ENCODE measurements at places on chromosomes 3 and 15.

GRCh38 chr3:182692695-182693094 lies 100.6 kb upstream of the ATP11B start:
- no peak for ATAC-seq

DNA sequence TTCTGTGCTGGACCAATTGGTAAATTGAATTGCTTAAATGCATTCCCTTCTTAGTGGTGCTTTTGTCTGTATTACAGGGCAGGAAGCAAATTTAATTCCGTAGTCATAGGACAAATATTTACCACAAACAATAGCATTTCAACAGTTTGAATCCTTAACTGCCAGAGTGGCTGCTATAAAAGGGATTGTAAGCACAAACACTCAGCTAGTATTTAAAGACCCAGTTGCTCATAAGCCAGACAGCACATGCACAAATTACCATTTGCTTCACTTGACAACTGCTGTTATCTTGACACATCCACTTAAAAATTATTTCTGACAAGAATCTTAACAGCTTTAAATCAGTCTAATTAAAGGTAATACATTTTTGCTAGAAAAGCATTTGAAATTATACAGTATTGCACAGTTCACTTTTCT lies 490.2 kb upstream of the ADAMTS9 start:
- peak; percentile 50 for ATAC-seq

DNA sequence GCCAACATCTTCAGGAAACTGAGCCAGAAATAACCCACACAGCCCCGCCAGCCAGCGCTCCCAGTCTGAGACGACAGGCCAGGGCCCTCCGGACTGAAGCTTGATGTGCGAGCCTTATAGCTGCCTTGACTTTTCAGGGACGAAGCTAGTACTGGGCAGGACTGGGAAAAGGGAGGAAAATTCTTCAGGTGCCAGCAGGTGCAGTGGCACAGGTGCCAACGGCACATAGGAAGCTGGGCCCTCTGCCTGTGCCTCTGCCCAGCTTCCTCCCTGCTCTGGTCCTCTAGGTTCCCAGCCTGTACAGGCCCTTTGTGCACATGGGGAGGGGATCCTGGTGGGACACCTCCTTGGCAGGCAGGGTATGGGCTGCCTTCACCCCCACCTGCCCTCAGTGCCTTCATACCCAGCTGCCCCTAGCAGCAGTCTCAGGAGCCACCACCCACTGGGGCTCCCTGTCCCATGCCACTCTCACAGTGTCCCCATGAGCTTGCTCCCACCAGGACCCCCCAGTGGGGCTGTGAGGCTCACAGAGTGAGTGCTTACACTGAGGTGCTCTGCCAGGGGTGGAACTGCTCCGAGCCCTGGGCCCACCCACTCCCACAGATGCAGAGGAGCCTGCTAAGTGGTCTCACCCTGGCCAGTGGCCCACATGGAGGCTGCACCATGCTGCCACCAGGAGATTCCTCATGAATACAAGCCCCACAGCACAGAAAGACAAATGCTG lies 61.0 kb downstream of the DNAJB8 start:
- ATAC-seq, result no peak

DNA sequence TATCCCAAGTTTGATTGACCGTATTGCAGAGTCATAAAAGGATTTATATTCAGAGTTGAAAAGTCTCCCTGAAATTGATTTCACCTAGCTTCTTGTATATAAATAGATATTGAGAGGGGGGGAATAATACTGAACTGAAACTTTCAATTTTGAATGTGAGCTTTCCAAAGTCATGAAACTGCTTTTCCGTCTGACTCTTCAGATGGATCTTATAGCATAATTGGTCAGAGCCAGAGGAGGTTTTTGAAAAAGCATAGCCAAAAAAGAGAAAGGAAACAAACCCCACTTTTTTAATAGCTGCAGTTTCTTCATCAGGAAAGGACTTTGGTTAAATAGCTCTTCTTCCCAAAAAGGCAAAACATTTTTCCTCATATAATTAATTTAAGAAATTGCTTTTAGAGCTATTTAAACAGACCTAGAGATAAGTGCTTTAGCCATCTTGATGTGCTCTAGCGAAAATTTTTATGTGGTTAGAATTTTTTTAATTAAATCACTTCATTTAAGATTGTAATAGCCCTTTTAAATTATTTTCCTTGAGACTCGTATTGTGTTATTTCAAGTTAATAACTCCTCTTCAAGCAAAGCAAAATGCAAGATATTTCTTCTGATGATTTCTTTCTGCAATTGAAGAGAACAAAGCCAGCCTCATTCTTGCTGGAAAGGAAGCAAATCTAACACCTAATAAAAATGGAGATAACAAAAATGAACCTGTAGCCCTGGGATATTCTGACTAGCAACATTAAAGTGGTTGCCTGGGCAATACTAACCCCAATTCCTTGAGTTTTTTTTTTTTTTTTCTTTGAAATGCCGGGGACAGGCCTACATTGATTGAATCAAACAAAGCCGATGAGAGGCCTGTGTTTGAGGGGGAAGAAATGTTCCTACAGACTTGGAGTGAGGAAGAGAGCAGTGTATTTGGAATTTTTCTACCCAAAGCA lies 173.6 kb downstream of the PTPRG start:
- no peak for ATAC-seq

GRCh38 chr15:95018888-95019545 lies 787.7 kb downstream of the MCTP2 start:
- no peak for ATAC-seq

DNA sequence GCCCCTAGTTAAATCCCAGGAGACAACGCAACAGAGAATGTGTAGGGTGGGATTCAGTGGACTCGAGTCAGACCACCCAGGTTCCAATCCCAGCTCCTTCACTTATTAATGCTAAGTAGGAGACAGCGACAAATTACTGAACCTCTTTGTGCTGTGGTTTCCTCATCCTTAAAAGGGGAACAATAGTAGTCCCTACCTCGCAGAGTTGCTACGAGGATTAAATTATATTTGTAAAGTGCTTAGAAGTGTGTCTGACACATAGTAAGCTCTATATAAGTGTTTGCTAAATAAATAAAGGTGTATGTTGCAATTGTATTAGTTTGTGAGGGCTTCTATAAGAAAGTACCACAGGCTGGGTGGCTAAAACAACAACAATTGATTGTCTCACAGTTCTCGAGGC lies 58.0 kb upstream of the PPARG start:
- no peak for ATAC-seq

GRCh38 chr3:120280026-120280425 lies 5.0 kb downstream of the GPR156 start:
- ATAC-seq, result no peak

GRCh38 chr3:114119776-114120175 lies 59.1 kb downstream of the DRD3 start:
- no peak for ATAC-seq

- ATAC-seq, result peak; percentile 67
Observed at GRCh38 chr3:152236716-152237115, 32.0 kb upstream of the MBNL1 start.

GRCh38 chr3:104596551-104596950 lies 770.2 kb upstream of the ALCAM start:
- ATAC-seq, result peak; percentile 86

- no peak for ATAC-seq
Observed at GRCh38 chr3:5123937-5124336, 1.8 kb downstream of the ARL8B start.

DNA sequence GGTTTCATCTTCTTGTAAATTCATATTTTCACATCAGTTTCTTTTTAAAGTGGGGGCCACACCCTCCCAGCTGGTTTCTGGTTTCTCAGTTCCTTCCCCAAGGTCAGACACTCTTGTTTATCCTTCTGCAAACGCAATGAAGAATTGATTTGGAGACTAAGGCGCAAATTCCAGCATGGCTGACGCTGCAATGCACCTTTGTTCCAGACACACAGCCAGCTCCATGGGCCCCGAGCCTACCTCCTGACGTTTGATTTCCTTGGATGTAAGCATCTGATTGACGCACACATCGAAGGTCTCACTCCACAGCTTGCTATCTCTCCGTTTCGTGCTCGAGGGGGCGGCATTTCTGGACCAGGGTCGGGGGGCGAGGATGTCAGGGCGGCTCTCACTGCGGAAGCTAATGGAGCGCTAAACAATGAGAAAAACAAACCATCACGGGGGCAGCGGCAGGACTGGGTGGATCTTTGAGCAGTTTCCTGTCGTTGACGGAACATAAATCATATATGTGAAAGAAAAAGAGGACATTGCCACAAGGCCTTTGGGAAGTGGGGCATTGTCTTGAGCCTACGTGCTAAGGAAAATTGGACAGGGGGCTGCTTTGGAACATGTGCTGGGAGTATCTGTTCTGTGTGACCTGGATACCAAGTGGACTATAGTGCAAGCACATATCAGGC lies 46.9 kb downstream of the ARHGEF3 start:
- no peak for ATAC-seq

DNA sequence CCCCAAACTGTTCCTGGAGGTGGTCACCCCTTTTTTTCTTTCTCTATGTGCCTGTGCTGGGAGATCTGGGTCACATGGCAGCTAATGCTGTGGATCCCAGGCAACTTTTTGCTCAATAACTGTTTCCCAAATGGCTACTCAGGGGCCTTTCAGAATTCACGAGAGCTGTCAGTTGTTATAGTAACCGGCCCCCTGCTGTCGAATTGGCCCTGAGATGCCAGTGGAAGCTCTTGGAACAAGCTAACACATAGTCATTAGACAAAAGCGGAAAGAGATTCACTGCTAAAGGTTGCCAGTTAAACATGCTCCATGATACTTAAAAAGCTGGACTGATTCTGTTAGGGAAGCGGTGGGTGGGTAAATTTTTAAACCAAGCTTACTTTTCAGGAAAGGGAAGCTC lies 144.1 kb downstream of the FEZF2 start:
- ATAC-seq, result no peak

DNA sequence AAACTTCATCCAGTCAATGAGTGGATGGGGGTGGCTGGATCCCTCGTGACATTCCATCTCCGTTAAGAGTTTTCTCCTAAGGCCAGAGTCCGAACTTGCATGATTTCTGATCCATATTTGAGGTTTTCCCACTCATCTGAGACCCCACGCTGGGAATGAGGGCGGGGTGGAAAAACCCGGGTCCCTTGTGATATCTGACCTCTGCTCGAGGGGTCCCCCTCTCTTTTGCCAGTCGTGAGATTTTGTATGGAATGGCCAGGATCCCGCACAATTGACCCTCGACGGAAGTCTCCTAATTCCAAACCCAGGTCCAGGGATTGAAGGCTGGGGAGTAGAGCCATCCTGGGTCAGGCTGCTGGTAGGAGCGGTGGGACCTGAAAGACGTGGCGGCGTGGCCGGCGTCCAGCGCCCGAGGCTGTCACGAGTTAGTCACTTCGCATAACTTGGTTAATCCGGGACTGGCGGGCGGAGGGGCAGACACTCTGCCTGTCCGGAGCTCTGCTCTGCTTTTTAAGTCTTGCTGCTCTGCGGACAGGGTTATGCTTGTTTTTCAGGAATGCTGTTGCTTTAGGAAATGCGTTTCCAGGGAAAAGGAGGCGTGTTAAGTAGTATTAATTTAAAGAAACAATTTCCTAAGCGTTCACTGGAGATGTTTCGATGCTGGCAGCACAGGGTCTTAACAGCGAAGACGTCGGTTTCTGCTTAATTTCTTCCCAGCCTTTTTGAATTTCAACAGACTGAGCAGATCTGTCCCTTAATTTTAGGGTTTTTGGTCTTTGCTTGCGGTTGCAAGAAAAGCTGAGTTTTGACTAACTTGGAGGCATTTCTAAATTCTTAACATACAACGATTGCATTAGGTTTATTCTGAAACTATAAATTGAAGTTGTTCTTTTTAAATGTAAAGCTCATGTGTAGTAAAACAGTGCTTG lies 69.7 kb upstream of the LRRFIP2 start:
- ATAC-seq, result peak; percentile 71

GRCh38 chr3:134360046-134360445 lies 14.2 kb downstream of the AMOTL2 start:
- no peak for ATAC-seq

DNA sequence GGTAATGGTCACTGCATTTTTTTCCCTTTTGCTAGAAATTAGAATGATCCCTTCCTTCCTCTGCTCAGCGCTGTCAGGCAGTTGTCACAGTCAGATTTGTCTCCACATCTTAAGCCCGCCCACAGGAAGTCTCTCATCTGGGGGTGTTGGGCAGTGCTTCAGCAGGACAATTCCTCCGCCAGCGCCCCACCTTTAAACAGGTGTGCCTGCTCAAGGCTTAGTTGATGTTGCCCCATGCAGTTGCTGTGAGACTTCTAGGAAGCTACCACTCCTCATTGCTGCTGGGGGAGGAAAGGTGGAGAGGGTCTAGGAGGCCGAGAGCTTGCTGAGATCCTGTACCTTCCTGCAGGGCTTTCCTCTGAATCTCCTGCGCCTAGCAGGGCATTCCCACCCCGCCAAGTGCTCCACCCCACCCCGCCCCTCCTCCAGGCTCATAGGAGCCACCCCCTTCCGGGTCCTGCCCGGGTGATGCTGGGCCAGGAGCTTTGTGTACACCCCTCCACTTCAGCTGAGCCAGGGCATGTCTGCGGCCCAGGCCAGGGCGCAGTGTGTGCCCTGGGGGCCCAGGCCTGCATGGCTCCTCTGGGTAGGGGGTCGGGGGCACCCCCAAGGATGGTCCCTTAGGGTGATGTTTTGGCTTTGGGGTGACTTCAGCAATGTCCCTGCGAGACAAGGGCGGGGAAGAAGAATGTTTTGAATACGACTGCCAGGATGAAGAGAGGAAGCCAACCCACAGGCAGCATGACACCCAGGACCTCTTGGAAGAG lies 68.7 kb downstream of the TRAK1 start:
- ATAC-seq, result peak; percentile 78

GRCh38 chr3:138608322-138609135 lies at the start of gene FAIM:
Gene FAIM (plus strand): TSS chr3:138608771. CDS start chr3:138619727, 10,956 bp downstream.
- peak; percentile 89 for ATAC-seq

DNA sequence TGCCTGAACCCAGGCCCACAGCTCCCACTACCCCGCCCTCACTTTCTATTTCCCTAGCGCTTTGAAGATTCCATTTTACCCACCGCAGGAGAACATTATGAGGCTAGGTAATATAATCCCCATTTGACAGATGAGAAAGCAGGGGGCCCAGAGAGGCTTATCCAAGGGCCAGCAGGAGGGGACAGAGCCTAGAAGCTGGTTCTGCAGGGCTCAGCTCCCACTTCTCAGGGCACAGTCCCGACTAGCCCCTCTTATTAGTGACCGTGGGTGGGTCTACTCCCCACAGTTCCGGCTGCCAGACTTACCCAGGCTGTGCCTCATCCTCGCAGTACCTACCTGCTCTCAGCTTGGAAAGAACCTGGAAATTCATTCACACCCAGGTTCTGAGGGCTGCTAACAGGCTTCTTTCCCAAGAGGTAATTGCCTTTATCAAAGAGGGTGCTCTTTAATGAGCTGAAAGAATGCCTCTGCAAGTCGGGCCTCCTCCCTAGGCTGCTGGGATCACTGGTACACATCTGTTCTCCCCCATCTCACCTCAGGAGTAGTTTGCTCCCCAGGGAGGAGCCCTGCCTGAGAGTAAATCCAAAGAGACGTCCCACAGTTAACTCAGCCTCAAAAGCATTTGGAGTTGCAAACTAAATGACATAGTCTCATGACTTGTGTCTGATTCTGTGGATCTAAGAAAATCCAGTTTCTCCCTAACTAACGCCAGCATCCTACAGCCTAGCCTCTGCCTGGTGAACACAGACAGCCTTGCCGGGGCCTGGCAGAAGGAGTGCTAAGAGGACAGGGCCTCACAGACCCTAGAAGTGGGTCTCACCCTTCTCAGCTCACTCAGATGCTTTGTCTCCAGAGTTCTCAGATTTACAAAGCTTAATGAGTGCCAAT lies 125.0 kb downstream of the CHSY1 start:
- peak; percentile 75 for ATAC-seq
